ENCODE measurements at places on chromosomes 13 and 19. TPM values are rescaled to one million over a fixed set of nuclear protein-coding genes. Genes with fewer than 3 reads are reported as not detected.

IFNL1 gene
- not detected for total RNA-seq

ZNF835 gene
- total RNA-seq: 9.1 TPM

CFAP97D2 gene
- not detected for total RNA-seq

PLEKHF1 gene
- 4.0 TPM for total RNA-seq

ZNF571 gene
- 6.0 TPM for total RNA-seq

ZNF90 gene
- total RNA-seq: 2.9 TPM

ZNF628 gene
- total RNA-seq: 11.1 TPM

RSPH6A gene
- 0.16 TPM for total RNA-seq

LILRA1 gene
- total RNA-seq: 2.4 TPM

FGF21 gene
- not detected for total RNA-seq

BEST2 gene
- 32.2 TPM for total RNA-seq

NCLN gene
- total RNA-seq: 103 TPM

ODAD3 gene
- total RNA-seq: 0.14 TPM

CAB39L gene
- total RNA-seq: 9.6 TPM

THAP8 gene
- 10.1 TPM for total RNA-seq

FGF22 gene
- 0.82 TPM for total RNA-seq

TBC1D4 gene
- 13.8 TPM for total RNA-seq

MATK gene
- 3.6 TPM for total RNA-seq

DEDD2 gene
- 28.0 TPM for total RNA-seq

SBSN gene
- not detected for total RNA-seq

IL11 gene
- total RNA-seq: 0.29 TPM

PRTN3 gene
- not detected for total RNA-seq

CPB2 gene
- total RNA-seq: not detected

DDA1 gene
- total RNA-seq: 38.3 TPM

RNF225 gene
- total RNA-seq: not detected

C19orf67 gene
- total RNA-seq: not detected

NLRP11 gene
- not detected for total RNA-seq

C19orf85 gene
- total RNA-seq: not detected

TECR gene
- 141 TPM for total RNA-seq

TLE6 gene
- total RNA-seq: 3.0 TPM

C13orf42 gene
- not detected for total RNA-seq

ZNF30 gene
- 2.1 TPM for total RNA-seq

IL27RA gene
- total RNA-seq: 2.0 TPM

RPS16 gene
- 1,507 TPM for total RNA-seq

SLC10A2 gene
- 0.16 TPM for total RNA-seq

MEIOSIN gene
- total RNA-seq: not detected

TYROBP gene
- 50.2 TPM for total RNA-seq

CBLC gene
- total RNA-seq: 59.1 TPM

FCAR gene
- total RNA-seq: 1.2 TPM

ANGPTL8 gene
- not detected for total RNA-seq

SIAH3 gene
- total RNA-seq: 0.06 TPM

OR4F17 gene
- total RNA-seq: 0.79 TPM

ZNF665 gene
- 3.2 TPM for total RNA-seq

ZNF135 gene
- total RNA-seq: 2.2 TPM

LILRB5 gene
- total RNA-seq: 17.5 TPM

ELAVL3 gene
- 2.5 TPM for total RNA-seq

PTPRH gene
- 181 TPM for total RNA-seq

ZNF726 gene
- total RNA-seq: 1.7 TPM

GRIK5 gene
- 25.8 TPM for total RNA-seq

EBI3 gene
- 3.6 TPM for total RNA-seq

CASP14 gene
- total RNA-seq: not detected

LGALS7 gene
- not detected for total RNA-seq

MBD3L2 gene
- not detected for total RNA-seq
